ENCODE measurements at places on chromosomes 2 and 18. TPM values are rescaled to one million over a fixed set of nuclear protein-coding genes. Genes with fewer than 3 reads are reported as not detected.

DNAJC10 gene
- 103 TPM for total RNA-seq

CNDP1 gene
- total RNA-seq: 0.11 TPM

GRCh38 chr2:121279476-121280220, 5.4 kb downstream of the TFCP2L1 start:
- DNase-seq: no peak
- peaks cover 23% of the 10 kb centered on the region for H3K27me3 ChIP-seq
- peaks cover 10% of the 10 kb centered on the region for H3K4me1 ChIP-seq

DNA sequence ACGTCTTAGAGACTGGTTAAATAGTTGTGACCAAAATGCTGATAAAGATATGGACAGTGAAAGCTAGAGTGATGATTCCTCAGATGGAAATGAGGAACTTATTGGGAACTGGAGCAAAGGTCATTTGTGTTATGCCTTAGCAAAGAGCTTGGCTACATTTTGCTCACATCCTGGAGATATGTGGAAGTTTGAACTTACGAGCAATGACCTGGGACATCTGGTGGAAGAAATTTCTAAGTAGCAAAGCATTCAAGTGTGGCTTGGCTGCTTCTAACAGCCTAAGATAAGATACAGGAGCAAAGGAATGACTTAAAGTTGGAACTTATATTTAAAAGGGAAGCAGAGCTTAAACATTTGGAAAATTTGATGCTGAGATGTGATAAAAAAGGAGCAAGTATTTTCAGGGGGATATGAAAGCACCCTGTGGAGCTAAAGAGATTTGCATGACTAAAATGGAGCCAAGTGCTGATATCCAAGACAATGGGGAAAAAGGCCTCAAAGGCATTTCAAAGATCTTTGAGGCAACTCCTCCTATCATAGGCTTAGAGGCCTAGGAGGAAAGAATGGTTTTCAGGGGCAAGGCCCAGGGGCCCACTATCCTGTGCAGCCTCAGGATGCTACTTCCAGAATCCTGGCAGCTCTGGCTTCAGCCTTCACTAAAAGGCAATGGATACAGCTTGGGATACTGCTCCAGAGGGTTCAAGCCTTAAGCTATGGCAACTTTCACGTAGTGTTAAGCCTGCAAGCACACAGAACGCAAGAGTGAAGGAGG, 124.1 kb upstream of the KLHL14 start:
- no peak overlapping the region for H3K4me3 ChIP-seq
- H3K36me3 ChIP-seq: peaks cover 34% of the 10 kb centered on the region
- no peak for DNase-seq
- peaks cover 5% of the 10 kb centered on the region for H3K4me1 ChIP-seq
- H3K27me3 ChIP-seq: peaks cover 11% of the 10 kb centered on the region
- H3K27ac ChIP-seq: no peak overlapping the region

- DNase-seq: no peak
- H3K4me1 ChIP-seq: peaks cover 4% of the 10 kb centered on the region
- no peaks in the 10 kb centered on the region for H3K27me3 ChIP-seq
These were observed 28.0 kb upstream of the SCYGR1 start for GRCh38 chr2:227415538-227416424.

DNA sequence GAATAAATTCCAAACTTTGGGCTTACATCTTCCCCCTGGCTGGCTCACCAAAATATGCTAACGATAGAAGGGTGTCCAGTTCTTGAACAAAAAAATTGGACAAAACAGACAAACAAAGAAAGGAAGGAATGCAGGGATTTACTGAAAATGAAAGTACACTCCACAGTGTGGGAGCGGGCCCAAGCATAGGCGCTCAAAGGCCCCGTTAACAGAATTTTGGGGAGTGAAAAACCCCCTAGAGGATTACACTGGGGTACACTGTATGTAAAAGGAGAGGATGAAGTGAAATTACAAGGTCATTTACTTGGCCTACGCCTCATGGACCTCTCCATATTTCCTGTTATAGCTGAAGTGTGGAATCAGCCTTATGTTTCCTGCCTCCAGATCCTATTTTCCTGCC, 899.7 kb downstream of the DSC3 start:
- H3K36me3 ChIP-seq: peaks cover 24% of the 10 kb centered on the region
- DNase-seq: no peak

PJVK gene
- total RNA-seq: 4.4 TPM

PLEKHH2 gene
- 5.8 TPM for total RNA-seq

Data from WTC11 (cell line).